ENCODE measurements at places on chromosomes 1 and 21.
A peak's percentile ranks its signal among the peaks of the same experiment; 100 is the strongest.

GRCh38 chr1:95111014-95111413 is 6.1 kb upstream of the TLCD4 start:
- no peak for DNase-seq

DNA sequence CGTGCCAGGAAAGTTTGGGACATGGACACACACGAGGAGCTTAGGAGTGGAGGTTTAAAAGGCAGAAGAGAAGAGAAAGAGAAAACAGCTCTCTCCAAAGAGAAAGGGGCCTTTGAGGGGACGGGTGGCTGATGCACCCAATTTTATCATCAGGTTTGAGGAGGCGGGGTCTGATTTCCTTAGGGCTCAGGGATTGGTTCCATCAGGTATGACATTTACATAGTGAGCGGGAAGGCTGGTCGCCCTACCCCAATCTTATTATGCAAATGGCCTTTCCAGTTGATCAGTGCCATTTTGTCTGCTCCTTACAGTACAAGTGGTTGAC is 749.1 kb upstream of the TPTE start:
- no peak for DNase-seq

DNA sequence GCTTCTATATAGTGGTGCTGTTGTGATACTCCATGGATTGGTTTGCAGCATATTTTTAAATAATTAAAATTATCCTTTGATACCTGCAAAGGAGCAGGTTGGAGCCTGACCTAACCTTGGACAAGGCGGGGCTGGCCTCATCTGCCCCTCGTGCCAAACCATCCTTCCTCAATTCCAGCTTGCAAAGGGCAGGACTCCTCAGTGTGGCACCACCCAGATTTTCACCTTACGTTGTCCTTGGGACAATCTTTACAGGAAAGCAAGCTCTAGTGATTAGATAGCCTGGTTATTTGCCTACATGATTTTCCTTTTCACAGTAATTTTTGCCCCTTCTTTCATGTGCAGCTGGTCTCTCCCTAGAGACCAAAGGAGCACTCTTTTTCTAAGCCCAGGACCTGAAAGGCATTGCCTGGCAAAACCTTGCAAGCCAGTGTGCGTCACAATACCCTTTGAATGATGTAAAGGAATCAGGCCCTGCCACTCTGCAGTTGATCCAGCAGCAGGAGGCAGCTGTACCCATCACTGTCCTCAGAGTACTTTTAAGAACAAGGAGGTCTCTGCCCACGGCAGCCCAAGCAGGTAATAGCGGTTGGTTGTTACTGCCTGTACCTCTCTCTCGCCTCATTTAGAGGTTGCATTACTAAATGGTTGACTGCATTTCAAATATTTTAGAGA is 99.4 kb downstream of the ADSS2 start:
- DNase-seq: no peak

DNA sequence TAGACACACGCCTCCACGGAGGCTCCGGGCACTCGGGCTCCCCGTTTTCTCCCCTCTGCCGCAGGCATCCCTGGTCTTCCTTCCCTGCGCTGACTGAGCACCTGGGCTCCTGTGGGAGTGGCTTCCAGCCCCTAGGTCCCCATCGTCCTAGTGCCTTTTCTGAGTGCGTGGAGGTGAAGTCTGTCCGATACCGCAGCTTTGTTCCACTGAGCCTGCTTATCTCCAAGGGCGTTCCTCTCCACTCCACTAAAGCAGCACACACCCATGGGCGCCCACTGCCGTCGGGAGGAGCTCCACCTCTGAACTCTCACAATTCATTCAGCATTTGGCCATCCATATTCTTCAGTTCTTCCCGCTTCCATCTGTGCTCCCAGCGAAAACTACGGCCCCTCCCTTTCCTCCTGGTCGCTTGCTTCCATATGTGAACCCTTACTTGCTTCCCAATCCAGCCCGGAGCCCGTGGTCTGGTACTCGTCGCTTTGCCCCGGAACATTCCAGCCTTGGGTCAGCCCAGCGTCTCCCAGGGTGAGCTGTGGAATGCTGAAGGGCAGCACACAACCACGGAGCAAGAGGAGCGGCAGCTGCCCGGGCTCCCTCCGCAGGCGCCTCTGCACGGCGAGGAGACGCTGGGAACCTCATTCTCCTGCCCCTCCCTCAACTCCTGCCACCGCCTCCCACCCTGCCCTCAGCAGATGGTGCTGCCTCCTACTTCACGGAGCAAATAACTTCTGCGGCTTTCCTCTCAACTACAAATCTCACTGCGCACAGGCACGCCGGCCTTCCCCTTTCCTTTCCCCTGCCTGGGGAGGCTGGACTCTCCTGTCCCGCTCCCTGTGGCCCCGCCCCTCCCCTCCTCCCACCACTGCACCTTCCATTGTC is 27.5 kb downstream of the ATP8B2 start:
- no peak for DNase-seq

GRCh38 chr21:35408401-35408800 is 359.3 kb upstream of the RUNX1 start:
- no peak for DNase-seq

DNA sequence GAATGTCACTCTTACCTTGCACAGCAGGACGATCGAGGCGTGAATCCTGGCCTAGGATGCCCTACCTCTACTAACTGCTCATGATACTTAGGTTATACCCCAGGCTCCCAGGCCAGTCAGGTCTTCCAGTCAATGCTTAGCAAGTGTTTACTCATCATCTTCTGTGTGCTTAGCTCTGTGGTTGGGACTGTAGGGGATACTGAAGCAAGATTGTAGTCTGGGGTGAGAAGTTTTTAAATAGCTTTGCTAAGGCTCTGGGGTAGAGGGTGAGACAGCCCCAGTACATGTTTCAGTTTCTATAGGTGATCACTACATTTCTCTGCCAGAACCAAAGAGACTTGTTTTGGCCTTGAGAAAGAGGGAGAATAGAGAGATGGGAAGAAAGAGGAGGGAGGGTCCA is 250.8 kb upstream of the KIAA0040 start:
- DNase-seq: no peak

DNA sequence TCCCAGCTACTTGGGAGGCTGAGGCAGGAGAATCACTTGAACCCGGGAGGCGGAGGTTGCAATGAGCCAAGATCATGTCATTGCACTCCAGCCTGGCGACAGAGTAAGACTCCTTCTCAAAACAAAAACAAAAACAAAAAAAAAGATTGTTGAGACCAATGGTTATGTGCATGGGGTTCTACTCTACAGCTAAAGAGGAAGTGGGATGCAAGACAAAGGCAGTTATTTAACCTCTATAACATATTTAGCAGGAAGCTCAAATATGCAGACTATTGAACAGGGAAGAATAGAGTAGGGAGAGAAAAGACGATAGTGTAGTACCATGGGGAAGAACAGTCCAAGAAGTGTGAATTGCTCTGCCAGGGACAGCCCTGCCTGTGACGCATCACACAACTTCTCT is 227.7 kb downstream of the SMYD3 start:
- no peak for DNase-seq

DNA sequence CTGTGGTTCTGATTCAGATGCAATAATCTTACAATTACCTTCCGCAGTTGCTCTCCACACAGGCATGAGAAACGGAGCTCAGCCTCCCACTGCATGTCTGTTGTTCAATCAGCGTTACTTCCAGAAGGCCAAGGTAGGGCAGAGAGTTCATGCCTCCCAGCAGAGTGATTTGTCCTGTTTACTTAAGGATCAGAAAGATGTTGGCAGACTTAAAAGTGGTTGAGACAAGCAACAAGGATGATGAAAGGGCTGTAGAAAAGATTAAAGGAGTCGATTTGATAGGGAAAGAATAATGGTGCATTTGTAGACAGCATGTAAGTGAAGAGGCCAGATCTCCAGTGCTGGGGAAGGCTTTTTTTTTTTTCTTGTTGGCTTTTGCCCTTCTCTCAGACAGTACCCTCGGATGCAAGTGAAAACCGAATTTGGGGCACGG is 26.6 kb downstream of the ARMH1 start:
- no peak for DNase-seq

DNA sequence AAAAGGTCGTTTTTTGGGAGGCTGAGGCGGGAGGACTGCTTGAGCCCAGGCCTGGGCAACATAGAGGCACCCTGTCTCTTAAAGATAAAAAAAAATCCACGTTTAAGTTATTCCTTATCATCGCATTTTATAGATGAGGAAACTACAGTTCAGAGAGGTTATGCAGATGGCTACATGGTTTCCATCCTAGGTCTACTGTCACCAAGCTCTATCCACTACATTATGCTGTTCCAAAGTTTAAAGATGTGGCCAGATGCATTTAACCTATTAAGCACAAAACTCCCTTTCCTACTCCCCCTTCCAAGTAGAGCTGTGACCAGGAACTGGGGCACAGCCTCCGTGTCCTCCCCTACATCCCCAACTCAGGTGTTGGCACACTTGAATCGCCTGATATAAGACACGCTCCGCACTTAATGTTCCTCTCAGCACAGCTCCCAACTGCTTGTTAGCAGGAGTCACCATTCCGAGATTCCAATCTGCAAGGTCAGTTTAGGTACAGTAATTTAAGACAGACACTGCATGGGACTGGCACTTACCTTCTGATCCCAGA is 1.3 kb downstream of the TAF5L start:
- DNase-seq: peak; percentile 20

- DNase-seq: no peak
Observed at GRCh38 chr1:60066001-60066400, 7.6 kb downstream of the C1orf87 start.

- DNase-seq: no peak
Observed at GRCh38 chr1:235278233-235278914, 49.6 kb downstream of the ARID4B start.

DNA sequence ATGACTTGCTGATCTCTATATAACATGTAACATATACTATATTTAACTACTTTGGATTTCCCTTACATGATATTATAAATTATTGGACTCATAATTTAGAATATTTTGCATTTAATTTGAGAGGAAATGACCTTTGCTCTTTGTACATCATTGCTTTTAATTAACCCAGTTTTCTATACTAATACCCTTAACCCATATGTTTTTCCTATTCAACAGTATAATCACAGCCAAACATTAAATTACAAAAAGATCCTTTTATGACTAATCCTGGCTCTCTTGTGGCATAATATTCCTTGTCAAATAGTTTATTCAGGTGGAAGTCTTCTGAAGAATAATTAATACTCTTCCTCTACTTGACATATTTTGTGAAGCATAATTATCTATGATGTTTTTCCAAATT is 56.0 kb upstream of the GPR52 start:
- DNase-seq: no peak

GRCh38 chr1:52306227-52307006 is 59.6 kb downstream of the CC2D1B start:
- DNase-seq: no peak

GRCh38 chr1:30081379-30082102 is 641.8 kb downstream of the MATN1 start:
- DNase-seq: no peak

DNA sequence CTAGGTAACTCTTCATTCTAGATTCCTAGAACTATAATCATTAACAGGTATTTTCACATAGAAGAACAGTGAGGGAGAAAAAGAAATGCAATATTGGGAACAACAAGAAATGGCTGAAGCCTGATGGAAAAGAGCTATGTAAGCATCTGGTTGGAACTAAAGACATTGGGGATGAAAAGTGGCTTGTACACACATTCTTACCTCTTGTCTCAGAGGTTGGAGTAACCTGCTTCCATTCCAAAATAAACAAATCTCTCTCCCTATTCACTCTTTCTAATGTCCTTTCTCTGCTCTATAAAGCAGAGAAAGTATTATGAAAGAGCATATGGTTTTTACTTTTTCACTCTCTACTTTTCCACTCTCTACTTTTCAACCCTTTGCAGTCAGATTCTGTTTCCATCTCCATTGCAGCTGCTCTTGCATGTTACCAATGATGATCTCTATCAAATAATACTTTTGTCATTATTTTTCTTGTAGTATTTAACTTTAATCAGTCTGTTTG is 37.5 kb downstream of the CMPK1 start:
- no peak for DNase-seq
